Effector memory CD8-positive, alpha-beta T cell (primary cell): ENCODE measurements at places on chromosomes 4 and X.
A peak's percentile ranks its signal among the peaks of the same experiment; 100 is the strongest.

- no peak for DNase-seq
Observed at GRCh38 chr4:15665753-15666365, 10.7 kb upstream of the FBXL5 start.

DNA sequence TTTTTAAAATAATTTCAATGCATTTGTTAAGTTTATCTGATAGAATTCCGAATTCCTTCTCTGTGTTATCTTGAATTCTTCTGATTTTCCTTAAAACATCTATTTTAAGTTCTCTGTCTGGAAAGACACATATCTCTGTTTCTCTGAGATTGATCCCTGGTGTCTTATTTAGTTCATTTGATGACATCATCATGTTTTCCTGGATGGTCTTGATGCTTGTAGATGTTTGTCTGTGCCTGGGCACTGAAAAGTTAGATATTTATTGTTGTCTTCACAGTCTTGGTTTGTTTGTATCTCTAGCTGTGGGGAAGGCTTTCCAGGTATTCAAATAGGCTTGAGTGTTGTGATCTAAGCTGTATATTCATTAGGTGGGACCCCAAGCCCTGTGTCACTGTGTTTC lies 1028.8 kb downstream of the GLUD2 start:
- no peak for DNase-seq

- no peak for DNase-seq
Observed at GRCh38 chrX:45850775-45851433, 650.2 kb upstream of the DIPK2B start.

- DNase-seq: no peak
Observed at GRCh38 chrX:43586830-43587229, 69.3 kb upstream of the MAOA start.

DNA sequence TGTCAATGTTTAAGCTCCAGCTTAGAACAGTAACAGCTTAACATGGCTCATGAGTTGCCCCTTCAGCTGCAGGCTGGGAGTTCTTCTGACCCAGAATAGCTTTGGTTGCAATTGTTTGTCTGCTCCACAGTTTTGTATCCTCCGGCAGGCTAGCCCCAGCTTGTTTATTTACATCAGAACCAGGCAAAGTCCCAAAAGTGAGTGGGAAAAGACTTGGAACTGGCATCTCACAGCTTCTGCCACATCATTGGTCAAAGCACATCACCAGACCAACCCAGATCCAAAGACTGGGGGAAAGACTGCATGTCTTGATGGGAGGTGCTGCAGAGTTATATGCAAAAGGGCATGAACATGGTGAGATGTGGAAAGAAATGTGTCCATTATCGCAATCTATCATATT lies 231.2 kb upstream of the CPEB2 start:
- no peak for DNase-seq

DNA sequence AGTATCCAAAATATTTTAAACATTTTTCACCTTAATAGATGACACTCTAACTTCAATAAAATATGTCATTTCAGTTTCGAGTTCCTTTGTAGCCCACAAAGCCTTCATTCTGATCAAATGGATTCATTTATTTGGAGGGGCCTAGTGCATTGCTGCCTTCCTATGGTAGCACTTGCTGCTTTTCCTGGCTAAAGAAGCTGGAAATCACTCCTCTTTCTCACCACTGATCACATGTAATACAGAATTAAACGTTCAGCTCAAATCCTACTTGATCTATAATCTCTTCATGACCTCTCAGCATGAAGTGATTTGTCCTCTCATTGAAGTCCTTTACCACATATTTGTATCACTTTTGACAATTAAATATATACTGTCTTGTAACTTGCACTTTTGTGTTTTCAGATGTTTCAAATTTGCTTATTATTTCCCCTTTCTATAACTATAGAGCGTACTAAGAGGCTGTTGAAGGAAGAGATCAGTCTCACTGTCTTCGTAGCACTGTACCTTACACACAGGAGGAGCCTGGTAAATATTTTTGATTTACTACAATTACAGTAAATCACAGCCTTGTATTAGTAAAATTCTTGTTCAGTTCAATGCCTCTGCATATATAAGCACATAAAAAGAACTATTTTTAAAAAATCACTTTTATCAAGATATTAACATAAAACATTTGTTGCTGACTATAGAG lies 555 bp downstream of the CFI start:
- DNase-seq: no peak

DNA sequence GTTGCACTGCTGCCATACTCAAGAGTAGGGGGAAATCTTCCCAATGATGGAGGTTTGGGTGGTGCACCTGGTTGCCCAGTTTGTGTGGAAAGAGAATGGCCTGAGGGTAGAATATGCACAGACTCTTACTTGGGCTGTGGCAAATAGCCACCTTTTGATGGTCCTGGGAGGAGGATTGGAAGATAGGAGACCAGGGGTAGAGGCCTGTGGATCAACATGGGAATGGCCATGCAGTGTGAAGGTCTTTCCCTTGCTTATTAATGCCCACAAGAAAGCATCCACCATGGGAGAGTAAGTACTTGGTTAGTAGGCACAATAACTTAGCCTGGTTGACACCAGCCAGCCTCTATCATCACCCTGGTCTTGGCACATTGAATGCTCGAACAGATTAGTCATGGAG lies 156.8 kb upstream of the LEF1 start:
- DNase-seq: no peak

DNA sequence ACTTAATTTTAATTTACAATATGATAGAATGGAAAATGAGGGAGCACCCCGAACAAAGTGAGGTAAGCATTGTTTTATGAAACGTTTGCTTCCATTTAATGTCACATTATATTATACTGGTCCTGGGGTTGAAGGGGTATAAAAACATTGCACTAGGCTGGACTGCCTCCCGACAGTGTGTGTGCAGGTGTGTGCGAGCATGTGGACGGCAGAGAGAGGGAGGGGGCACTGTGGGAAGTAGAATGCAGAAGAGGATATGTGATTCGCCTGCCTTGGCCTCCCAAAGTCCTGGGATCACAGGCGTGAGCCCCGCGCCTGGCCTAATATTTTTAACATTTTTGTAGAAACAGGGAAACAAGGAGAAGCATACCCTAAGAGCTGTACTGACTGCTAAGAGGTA lies 36.0 kb downstream of the IRF2 start:
- DNase-seq: no peak

DNA sequence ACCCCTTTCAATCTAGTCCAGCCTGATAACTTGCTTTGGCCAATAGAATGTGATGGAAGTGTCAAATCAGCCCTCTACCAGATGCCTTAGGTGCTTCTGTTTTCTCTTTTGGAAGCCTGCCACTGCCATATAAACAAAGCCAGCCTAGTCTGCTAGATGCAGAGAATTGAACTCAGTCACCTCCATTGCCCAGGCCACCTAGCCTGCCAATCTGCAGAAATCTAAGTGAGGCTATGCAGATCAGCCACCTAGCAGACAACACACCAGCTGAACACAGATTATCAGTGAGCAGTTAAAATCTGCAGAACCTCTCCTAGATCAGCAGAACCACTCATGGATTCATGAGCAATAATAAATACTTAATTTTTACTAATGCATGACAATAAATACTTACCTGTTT lies 1108.2 kb downstream of the PCDH18 start:
- no peak for DNase-seq

DNA sequence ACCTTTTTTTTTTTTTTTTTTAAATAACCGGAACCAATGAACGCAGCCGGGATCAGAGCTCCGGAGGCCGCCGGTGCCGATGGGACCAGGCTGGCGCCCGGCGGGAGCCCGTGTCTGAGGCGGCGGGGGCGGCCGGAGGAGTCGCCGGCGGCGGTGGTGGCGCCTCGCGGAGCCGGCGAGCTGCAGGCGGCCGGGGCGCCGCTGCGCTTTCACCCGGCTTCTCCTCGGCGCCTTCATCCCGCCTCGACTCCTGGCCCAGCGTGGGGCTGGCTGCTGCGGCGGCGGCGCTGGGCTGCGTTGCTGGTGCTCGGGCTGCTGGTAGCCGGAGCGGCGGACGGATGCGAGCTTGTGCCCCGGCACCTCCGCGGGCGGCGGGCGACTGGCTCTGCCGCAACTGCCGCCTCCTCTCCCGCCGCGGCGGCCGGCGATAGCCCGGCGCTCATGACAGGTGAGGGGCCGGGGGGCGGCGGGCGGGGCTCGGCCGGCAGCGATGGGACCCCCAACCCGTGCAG lies 337 bp downstream of the STIM2 start:
- DNase-seq: peak; percentile 57

- DNase-seq: no peak
Observed at GRCh38 chrX:153353416-153353815, 19.5 kb downstream of the ZNF275 start.

- DNase-seq: no peak
Observed at GRCh38 chrX:3771766-3772165, 58.3 kb upstream of the PRKX start.

DNA sequence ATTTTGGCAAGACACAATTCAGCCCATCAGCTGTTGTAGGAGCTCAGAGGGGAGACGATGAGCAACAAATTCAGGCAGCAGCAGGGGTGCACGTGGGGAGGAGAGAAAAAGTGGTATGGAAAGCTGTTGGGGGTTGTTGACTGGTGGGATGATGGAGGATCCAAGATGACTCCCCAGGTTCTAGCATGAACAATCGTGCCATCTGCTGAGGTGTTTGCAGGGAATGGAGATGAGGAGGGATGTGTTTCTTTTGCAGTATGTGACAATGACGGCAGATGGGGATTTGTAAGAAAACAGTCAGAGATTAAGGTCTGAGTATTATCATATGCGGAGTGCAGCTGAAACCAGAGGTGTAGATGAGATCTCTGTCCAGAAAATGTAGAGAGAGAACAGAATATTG lies 63.3 kb downstream of the SEL1L3 start:
- no peak for DNase-seq

GRCh38 chr4:38625508-38625907 lies 38.5 kb upstream of the KLF3 start:
- DNase-seq: no peak

- no peak for DNase-seq
Observed at GRCh38 chr4:94451051-94451694, 569 bp upstream of the PDLIM5 start.

GRCh38 chr4:16082426-16083240 lies 1.2 kb downstream of the PROM1 start:
- DNase-seq: no peak

DNA sequence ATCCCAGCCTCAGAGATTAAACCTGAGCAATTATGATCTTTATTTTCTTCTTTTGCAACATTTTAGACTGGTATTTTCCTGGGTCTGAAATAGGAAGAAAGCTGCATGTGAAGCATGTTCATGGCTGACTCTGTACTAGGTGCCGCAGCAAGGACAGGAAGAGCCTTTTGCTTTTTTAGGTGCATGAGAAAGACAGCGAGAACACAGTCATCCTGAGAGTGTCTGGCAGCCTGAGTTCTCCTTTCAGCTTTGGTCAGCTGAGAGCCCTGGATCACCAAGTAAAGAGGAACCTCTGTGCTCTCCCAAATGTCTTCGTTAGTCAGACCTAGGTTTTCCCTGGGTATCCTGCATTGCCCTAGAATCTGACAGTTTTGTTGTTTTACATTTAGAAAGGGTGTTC lies 29.8 kb downstream of the FAM149A start:
- no peak for DNase-seq

- peak; percentile 54 for DNase-seq
Observed at GRCh38 chrX:46978341-46979291, 66.4 kb downstream of the JADE3 start.

GRCh38 chr4:22478426-22478825 lies 37.4 kb downstream of the ADGRA3 start:
- no peak for DNase-seq

DNA sequence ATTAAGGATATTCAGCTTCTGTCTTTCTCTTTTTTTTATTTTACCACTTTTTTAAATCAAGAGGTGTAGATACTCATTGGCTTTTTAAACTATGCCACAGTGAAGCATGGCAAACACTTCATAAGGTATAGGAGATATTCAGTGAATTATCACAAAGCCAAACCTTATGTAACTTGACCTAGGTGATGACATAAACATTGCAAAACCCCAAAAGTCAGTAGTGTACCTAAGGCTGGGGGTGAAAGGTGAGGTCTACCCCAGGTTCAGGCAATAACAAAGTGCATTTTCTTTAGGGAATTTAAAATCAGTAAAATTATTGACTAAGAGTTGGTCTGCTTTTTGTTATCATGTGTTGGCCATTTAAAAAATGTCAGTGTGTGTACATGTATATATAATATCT lies 39.1 kb downstream of the CDKL5 start:
- no peak for DNase-seq

- DNase-seq: no peak
Observed at GRCh38 chrX:46757593-46757992, 1.3 kb downstream of the SLC9A7 start.

DNA sequence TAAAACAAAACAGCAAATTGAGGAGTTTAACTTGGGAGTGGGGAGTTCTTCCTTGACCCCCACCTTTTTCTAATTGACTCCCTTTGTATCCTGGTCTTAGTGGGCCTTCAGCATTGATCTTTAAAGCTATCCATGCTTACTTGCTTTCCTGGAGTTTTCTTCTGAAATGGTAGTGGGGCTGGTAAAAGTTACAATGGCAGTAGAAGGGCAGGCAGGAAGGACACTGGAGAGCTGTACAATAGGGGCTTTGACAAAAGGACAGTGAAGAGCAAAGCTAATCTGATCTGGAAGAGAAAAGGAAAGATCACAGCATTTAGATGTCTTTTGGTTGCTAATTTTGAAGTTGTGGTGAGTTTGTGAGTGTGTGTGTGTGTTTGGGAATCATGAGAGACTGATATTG lies 111.5 kb downstream of the MID1 start:
- DNase-seq: no peak

DNA sequence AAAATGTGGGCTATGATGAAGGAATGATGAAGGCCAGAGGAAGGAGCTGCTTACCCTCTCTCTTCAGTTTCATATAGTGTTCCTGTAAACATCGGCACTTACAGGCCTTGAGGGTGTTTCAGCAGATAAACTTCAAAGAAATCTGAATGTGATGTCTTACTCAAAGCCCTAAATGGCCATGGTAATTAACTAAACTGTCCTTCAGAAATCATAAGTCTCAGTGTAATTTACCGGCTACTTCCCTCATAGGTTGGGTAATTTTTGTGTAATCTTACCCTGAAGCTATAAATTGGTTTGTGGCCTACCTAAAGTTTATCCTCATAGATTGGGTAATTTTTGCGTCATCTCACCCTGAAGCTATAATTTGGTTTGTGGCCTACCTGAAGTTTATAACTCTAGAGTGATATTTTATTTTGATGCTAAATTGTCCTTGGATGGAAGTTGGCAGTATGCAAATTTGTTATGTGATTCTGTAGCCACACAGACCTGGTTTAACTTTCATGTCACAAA lies 2700.3 kb downstream of the ARAP2 start:
- no peak for DNase-seq

DNA sequence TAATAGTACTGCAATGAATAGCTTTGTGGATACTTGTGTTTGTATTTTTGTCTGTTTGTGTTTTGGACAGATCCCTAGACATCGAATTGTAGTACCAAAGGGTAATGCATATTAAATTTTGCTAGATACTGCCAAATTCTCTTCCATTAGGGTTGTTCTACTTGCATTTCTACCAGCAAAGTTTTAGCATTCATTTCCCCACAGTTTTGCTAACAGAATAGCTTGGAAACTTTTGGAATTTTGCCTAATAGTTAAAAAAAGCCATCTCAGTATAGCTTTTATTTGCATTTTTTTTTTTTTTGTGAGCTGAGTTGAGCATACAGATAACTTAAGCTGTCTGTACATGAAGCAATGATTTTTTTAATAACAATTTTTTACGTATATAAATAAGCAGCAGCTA lies 1084.9 kb downstream of the ADGRL3 start:
- DNase-seq: no peak
